ENCODE measurements at places on chromosomes 11 and 22.

- peak; percentile 92 for DNase-seq
Observed at GRCh38 chr22:30216710-30217109, 29.8 kb downstream of the LIF start.

DNA sequence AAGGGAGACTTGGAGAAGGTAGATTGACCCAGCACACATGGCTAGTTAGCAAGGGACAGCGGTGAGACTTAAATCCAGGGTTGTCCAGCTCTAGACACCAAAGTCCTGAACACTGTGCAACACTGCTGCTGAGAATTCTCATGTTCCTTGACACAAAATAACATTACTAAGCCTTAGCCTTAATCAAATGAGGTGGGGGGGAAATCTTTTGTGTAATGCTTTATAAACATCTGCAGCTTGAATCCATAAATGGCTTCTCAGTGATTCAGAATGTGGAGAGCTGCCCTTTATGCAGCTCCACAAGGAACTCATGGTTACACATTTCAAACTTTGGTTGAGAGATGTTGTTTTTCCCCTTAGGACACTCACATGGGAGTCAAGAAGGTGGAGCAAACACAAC, 80.0 kb downstream of the CD44 start:
- no peak for DNase-seq

DNA sequence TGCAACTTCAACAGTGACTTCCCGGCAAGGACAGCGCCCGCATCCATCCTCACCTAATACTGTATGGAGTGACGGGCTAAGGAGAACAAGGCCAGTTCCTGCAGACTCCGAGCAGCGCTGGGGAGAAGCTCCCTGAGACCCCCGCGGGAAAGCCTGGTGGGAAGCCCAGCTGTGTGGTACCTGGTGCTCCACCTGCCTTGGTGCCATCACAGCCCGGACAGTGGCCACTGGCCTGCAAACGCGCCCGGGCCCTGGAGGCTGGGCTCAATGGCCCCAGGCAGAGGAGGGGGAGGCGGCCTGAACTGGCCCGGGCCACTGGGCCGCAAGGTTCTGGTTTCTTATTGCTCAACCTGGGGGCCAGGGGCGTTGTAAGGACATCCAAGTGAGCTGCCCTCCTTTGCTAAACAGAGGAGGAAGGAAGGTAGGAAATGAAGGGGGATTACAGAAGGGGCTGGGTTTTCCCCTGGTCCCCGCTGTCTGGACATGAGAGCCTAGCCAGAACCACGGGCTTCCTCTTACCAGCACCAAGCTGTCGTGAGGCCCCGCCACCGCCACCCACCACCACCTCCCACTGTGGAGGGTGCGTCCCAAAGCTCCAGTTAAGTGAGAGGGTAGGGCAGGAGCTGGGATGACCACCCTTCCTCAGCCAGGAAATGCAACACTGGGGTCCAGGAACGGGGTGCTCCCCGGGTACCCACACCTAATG, 8.5 kb upstream of the CDC42BPG start:
- no peak for DNase-seq

DNA sequence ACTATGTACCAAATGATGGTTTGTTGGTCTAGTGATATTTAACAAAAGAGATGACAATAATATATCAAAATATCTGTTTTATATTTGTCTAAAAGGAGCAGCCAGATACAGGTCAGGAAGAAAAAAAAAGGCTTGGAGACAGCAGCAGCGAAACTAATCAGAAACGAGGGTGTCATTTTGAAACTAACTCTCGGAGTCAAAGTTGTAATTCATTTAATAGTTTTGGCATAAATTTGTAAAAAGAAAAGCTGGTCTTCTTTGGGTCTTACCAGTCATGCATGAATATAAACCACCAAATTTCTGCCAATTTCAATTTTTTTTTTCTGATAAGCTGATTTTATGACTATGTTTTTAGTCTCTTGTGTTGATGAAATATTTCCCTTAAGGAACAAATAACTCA, 25.5 kb downstream of the NPAT start:
- DNase-seq, result no peak

DNA sequence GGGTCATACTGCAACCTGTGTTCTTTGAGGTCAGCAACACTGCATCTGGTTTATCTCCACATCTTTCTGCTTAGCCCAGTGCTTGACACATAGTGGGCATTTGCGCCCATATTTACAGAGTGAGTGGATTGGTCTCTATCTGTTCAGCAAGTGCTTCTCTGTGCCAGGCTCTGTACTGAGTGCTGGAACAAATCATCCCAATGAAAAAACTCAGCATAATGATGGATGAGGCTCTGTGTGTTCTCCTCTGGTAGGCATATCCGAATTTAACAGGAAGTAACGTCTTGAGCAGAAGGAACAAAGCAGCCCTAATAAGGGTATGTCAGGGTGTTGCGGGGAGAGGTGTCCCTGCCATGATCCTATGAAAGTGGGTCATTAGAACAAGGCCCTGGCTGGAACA, 46.0 kb downstream of the MCM5 start:
- DNase-seq, result no peak

- peak; percentile 11 for DNase-seq
Observed at GRCh38 chr11:110565357-110566336, 135.9 kb downstream of the FDX1 start.

GRCh38 chr11:100675115-100675650, 11.9 kb upstream of the ARHGAP42 start:
- DNase-seq, result no peak

DNA sequence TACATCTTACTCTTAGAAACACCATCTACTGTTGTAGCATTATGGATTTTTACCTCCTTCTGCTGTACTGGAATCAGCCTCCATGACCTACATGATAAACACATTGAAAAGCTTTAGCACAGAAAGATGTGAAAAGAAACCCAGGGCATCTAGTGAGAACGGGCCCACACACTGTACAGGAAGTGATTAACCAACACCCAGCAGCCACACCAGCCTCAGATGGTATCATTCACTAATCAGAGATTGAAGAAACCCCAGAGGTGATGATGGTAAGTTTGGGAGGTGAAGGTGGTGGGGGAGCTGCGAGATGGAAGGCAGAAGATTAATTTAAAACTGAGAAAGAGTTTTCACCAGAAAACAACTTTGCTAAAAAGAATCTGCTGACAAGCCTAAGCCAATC, 46.1 kb downstream of the RASSF10 start:
- DNase-seq, result peak; percentile 41

DNA sequence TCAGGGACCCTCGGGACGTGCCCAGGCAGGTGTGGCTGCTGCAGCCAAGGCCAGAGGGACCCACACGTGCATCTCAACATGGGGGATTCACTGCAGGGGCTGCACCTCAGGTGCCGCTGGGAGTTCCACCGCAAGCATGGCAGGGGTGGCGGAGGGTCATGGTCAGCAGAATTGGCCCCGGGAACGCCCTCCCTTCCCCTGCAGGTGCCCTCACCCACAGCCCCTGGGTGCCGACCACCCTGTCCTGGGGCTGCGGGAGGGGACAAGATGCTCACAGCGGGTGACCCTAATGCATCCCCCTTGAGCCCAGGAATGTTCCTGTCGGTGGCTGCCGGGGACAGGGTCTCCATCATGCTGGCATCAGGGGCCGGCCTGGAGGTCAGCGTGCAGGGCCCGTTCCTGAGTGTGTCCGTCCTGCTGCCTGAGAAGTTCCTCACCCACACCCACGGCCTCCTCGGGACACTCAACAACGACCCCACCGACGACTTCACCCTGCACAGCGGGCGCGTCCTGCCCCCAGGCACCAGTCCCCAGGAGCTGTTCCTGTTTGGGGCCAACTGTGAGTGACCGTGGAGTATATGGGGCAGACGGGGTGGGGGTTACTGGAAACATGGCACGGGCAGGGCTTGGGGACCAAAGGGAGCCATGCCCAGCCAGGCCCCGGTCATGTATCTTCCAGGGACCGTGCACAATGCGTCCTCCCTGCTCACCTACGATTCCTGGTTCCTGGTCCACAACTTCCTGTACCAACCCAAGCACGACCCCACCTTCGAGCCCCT, 5.8 kb downstream of the SUSD2 start:
- DNase-seq, result no peak

- DNase-seq, result peak; percentile 56
Observed at GRCh38 chr11:112012874-112013273, 12.3 kb upstream of the DLAT start.

DNA sequence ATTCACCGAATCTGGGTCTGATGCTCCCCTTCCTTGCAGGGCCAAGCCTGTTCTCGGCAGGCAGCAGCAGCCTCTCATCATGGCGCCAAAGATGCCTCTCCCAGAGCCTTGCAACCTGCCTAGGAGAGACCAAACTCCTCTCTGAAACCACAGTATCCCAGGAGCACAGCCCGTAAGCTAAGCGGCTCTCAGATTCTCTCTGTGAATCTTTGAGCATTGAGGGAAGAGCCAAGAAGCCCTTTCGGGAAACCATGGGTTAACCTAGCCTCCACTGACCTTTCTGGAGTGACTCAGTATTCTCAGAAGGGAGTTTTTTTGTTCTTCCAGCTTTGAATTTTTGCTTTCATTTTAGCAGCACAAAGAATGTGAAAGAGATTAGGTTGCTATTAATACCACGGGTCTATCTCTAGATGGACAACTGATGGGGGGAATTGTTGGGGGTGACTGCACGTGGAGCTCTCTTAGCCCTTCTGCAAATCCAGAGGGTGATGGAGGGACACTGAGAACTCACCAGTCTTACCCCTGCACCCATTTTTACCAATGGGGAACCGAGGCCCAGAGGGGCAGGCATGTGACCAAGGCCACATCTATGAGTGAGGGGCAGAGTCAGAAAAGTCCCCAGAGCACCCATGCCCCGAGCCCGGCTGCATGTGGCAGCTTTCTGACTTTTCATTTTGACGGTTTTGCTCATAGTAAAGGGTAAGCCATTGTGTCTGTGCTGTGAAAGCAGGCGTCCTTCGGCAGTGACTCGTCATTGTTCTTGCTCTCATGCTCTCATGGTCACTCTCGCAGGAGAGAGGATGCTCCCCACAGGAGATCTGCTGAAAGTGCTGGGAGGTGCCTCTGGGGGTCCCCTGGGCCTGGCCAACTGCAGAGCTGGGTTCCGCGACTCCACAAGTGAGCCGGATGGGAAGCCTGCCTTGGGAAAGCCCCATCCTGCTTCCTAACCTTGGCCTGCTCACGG, 36.0 kb downstream of the IRAG1 start:
- no peak for DNase-seq

- DNase-seq, result no peak
Observed at GRCh38 chr11:113681711-113682413, 24.2 kb downstream of the TMPRSS5 start.
